ENCODE measurements at places on chromosomes 12 and 14. TPM values are rescaled to one million over a fixed set of nuclear protein-coding genes. Genes with fewer than 3 reads are reported as not detected.

- no peak overlapping the region for H3K4me3 ChIP-seq
- no peak overlapping the region for H3K27ac ChIP-seq
- H3K4me1 ChIP-seq = peaks cover 13% of the 10 kb centered on the region
- no peak for DNase-seq
- H3K27me3 ChIP-seq = no peaks in the 10 kb centered on the region
Observed at GRCh38 chr12:101855976-101856375, 21.4 kb upstream of the DRAM1 start.

- H3K4me1 ChIP-seq = no peaks in the 10 kb centered on the region
- no peak overlapping the region for H3K27ac ChIP-seq
- no peaks in the 10 kb centered on the region for H3K36me3 ChIP-seq
- no peak for DNase-seq
- H3K4me3 ChIP-seq = no peak overlapping the region
Observed at GRCh38 chr12:1073652-1074051, 82.6 kb downstream of the ERC1 start.

Gene GPR135
- 3.1 TPM for total RNA-seq

Gene PTHLH
- 2.9 TPM for total RNA-seq

DNA sequence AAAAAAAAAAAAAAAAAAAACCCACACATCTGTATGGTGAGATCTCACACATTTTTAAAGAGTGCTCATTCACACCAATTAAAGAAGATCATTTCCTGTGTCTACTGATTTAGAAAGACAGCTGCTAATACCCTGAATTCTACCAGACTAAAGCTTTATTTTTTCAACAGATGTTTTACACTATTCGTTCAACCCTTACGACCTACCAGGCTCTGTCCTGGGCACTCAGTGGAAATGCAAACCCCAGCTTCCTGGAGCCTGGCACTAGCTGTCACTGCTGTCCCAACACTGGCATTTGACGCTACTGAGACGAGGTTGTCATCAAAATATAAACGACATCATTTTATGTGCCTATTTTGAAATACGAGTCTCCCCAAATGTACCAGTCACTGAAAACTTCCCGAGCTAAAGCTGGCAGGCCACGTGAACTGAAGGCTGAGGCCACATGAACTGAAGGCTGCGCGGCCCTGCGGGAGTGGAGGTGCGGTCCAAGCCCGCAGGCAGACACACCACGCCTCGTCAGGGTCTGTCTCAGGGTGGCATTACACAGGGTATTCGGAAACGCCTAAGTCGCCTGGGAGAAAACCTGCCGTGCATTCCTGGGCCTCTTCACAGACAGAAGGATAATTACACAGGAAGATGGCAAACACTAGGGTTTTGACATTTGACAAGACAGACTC, 27.2 kb downstream of the SLC15A4 start:
- peaks cover 93% of the 10 kb centered on the region for H3K36me3 ChIP-seq
- H3K27ac ChIP-seq = peak overlapping the region; percentile 21
- H3K27me3 ChIP-seq = no peaks in the 10 kb centered on the region
- H3K4me1 ChIP-seq = peaks cover 14% of the 10 kb centered on the region
- DNase-seq = no peak
- H3K4me3 ChIP-seq = no peak overlapping the region

DNA sequence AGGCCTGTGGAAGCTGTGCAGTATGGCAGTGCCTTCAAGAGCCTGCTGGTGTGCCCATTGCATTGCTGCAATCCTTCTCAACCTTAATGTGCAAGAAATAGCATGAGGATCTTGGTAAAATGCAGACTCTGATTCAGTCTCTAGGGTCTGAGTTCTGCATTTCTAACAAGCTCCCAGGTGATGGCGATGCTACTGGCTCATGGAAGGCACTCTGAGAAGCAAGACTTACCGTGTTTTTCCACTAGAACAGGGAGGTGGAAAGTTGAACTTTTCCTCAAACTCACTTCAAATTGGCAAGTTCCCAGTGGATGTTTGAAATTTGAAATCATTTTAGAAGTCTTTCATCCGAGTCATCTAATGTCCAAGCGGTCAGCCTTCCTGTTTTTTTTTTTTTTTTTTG, 55.5 kb downstream of the MYRFL start:
- peaks cover 5% of the 10 kb centered on the region for H3K4me1 ChIP-seq
- H3K4me3 ChIP-seq = no peak overlapping the region
- no peak for DNase-seq
- no peaks in the 10 kb centered on the region for H3K27me3 ChIP-seq
- H3K36me3 ChIP-seq = no peaks in the 10 kb centered on the region

DNA sequence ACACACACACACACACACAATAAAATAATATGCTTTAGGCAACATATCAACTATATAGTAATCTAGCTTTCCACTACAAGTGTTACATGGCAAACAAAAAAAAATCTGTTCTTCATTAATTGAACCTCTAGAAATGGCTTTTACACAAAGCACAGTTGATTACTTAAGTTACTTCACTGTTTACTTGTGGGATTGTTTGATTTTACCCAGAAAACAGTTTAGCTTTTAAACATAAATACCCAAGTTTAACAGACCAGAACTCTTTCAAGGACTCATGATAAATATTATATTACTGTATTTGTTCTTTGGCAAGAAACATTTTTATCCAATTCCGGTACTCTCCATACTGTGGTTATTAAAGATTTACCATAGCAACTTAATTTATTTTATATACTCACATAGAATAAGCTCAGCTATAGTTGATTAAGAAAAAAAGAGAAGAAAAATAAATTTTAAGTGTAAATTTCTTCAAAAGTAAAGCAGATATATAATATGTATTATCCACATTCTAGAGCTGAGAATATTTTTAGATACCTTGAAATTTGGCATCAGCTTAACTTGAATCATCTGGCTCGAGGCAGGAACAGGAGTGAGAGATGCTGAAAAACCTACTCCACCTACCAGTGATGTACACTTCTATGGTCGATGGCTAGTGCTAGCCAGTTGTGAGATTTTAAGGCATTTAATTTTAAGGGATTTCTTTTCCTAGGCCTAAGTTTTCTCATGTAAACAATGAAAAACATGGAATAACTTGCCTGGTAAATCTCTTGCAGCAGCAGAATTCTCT, 126.0 kb downstream of the BTG1 start:
- H3K27ac ChIP-seq = no peak overlapping the region
- H3K36me3 ChIP-seq = no peaks in the 10 kb centered on the region
- no peak overlapping the region for H3K4me3 ChIP-seq

GRCh38 chr12:46300910-46301309, 32.1 kb upstream of the SLC38A1 start:
- no peaks in the 10 kb centered on the region for H3K27me3 ChIP-seq
- no peaks in the 10 kb centered on the region for H3K4me1 ChIP-seq
- H3K27ac ChIP-seq = no peak overlapping the region
- DNase-seq = no peak
- H3K36me3 ChIP-seq = no peaks in the 10 kb centered on the region
- H3K4me3 ChIP-seq = no peak overlapping the region

- no peak overlapping the region for H3K27ac ChIP-seq
- DNase-seq = no peak
- H3K36me3 ChIP-seq = no peaks in the 10 kb centered on the region
- peaks cover 1% of the 10 kb centered on the region for H3K4me1 ChIP-seq
- no peaks in the 10 kb centered on the region for H3K27me3 ChIP-seq
Observed at GRCh38 chr14:51236314-51236713, 3.7 kb upstream of the TMX1 start.

Gene RAPGEF3
- 82.8 TPM for total RNA-seq

GRCh38 chr12:41034686-41035085, 153.4 kb upstream of the PDZRN4 start:
- no peaks in the 10 kb centered on the region for H3K4me1 ChIP-seq
- no peaks in the 10 kb centered on the region for H3K36me3 ChIP-seq
- no peak overlapping the region for H3K27ac ChIP-seq
- DNase-seq = no peak
- no peak overlapping the region for H3K4me3 ChIP-seq
